ENCODE measurements at places on chromosomes 6 and 20. TPM values are rescaled to one million over a fixed set of nuclear protein-coding genes. Genes with fewer than 3 reads are reported as not detected.

Gene OR2H2
- not detected for total RNA-seq

Gene NCR2
- not detected for total RNA-seq

Gene LAMA2
- 54.5 TPM for total RNA-seq

Gene SLC35F1
- total RNA-seq: 6.8 TPM

Gene FARS2
- 21.0 TPM for total RNA-seq

DNA sequence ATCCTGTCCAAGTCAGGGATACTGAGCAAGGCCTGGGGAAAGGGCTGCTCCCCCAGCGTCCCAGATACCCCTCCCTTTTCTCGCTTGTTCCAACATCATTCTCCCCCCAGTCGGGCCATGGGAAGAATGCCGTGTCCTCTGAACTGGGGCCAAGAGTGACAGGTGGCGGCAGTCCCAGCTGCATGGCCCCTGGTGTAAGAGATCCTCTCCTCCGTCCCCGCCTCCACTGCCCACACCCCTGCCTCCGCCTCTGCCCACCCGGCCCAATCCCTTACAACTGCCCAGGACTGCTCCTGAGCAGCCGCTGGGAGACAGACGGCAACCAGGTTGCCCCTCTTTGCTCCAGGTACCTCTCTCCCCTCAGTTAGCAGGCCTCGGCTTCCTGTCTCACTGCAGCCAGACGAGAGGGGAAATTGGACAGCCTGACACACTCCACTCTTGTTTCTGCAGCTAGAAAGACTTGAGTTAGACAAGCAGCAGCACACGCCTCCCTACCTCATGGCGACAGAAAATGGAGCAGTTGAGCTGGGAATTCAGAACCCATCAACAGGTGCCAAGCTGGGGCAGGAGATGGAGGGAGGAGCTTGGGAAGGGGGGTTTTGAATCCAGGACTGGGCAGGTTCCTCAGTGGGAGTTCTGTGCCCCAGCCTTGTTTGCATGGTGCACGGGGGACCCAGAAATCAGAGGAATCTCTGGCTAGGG, at the start of gene MYLK2:
Gene MYLK2 (plus strand): TSS at position 274 of the 702 bp plus-strand sequence. CDS start 225 bp downstream, at position 499.
- no peak for DNase-seq

DNA sequence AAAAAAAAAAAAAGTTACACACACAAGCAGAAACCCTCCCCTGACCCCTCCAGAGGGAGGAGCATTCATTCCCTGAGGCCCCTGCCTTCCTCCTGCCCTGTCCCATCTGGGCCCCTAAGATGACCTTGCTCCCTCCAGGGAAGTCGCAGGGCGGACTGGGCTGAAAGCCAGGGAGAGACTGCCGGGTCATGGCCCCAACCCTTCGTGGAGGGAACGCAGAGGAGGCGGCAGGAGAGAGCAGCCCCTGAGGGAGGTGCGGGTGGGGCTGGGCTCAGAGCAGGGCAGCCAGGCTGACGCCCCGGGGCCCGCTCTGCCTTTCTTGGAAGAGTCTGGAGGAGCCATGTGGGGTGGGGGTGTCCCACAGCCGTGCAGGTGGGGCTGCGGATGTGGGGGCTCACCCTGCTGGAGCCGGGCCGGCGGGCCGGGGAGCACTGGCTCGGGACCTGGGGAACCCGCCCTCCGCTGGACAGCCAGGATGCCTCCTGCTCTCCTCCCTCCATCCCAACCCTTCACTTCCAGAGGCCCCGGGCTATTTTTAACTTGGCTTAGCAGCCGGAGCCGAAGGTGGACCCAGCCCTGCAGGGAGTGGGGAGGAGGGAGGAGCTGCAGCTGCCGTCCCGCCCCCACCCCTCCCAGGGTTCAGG, 15.0 kb upstream of the ABHD16B start:
- peak; percentile 85 for DNase-seq

DNA sequence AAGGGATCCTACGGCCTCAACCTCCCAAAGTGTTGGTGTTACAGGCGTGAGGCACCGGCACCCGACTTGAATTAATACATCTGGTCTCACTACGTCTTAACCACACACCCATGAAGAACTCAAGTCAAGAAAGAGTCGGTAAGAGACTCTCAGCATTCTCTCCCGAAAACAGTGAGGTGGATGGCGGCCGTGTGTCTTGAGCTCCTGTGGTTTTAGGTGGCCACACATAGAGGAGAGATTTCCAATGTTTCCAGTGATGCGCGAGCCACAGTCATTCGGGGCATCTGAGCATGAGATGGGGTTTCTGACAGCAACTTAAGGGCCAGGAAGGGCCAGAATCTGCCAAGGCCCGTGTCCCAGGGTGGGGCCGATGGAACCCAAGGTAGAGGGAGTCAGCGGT, 766.4 kb upstream of the DEFB115 start:
- no peak for DNase-seq

DNA sequence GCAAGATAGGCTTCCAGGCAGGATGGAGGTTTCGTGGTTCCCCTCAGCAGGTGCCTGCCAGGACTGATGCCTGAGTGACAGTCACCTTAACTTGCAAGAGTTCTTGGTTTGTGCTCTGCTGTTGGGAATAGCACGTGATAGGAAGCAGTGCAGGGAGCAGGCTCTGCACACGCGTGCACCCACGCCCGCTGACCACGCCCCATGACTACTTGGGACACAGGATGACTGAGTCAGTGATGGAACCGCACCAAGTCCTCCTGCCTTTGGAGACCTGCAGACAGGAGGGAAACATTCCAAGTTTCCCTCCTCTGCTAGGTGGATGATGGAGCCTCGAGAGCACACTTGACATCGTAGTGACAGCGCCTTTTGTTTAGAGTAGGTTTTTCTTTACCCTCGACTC, 164.2 kb downstream of the DTNBP1 start:
- DNase-seq: no peak

DNA sequence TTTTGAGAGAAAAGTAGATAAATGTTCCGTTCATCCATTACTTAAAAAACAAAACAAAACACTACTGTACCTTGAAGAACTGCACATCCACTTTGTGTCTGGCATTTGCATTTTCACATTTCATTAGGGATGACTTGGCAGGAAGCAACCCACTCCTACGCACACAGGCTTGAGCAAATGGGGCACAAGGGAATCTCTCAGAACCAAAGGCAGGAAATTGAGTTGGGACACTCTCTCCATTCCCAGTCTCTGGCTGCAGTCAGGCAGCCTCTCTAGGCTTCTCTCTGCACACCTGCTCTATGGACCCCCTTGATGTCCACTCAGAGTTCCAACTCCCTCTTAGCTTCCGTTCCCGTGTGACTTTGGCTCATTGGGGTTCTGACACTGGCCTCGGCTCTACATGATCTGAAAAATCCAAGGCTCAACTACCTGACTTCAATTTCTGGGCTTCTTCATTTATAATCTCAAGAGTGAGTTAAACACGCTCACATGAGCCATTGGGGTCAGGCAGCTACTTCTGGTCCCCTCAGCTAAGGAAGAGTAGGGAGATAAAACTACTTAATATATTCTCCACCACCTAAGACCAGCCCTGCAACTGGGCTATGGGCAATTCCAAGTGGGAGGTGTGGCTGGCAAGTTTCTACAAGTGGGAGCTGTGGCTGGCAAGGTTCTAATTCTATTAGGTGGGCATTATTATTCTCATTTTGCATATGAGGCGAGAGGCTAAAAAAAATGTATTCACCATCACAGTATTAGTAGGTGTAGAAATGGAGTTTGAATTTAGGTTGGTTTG, 251.9 kb downstream of the SOD2 start:
- no peak for DNase-seq

DNA sequence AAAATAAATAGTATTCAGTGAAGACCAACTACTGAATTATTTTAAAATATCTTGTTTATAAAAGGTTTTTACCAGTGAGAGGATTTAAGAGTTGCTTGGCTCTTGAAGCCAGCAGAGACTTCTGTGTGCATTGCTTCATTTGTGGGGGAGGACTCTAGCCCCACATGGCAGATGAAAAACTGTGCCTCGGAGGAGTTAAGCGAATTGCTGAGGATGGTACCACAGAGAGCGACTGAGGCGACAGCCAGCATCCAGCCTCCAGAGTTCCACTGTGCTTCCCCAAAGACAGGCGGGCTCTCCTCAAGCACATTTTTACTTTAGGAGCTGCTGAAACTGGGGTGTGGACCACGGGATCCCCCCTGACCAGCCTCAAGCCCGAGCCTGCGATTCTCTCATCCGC, 80.7 kb downstream of the THBS2 start:
- no peak for DNase-seq

- no peak for DNase-seq
These were observed 3.7 kb upstream of the ARMH2 start for GRCh38 chr6:24802271-24803059.

- DNase-seq: no peak
These were observed 7.4 kb upstream of the IGF2R start for GRCh38 chr6:159961528-159961927.

DNA sequence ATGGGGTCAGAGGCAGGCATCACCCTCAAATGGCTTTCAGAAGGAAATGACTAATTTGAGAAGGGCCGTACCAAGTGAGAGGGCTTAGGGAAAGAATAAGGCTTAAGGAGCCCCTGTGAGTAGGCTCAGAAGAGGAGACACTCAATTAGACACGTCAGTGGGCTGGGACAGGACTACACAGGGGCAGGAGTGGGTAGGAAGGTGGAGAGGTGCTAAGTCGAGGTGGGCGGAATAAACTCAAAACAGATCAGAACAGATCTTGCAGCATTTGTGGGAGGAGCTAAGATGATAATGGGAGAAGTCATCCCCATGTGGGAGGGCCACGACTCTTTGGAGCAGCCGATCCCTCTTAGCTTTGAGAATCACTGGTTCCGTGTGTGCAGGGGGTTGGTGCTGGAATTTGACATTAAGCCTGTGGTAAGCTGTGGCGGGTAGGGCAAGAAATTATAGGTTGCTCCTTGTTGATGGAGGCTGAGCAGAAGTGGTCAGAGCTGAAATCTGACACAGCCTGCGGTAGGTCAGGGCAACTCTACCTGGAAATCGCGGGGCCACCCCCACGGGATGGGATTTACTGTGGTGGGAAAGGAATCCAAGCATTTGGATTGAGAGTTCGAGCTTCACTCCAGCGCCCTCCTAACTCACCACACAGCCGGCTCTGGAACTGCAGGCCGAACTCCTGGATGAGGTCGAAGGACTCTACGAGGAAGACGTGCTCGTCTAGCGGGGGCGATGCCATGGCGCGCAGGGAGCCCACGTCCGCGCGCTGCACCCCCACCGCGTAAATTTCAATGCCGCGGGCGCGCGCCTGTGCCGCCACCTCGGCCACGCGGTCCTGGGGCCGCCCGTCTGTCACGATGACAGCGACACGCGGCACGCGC, 2.8 kb upstream of the RBPJL start:
- DNase-seq: no peak

DNA sequence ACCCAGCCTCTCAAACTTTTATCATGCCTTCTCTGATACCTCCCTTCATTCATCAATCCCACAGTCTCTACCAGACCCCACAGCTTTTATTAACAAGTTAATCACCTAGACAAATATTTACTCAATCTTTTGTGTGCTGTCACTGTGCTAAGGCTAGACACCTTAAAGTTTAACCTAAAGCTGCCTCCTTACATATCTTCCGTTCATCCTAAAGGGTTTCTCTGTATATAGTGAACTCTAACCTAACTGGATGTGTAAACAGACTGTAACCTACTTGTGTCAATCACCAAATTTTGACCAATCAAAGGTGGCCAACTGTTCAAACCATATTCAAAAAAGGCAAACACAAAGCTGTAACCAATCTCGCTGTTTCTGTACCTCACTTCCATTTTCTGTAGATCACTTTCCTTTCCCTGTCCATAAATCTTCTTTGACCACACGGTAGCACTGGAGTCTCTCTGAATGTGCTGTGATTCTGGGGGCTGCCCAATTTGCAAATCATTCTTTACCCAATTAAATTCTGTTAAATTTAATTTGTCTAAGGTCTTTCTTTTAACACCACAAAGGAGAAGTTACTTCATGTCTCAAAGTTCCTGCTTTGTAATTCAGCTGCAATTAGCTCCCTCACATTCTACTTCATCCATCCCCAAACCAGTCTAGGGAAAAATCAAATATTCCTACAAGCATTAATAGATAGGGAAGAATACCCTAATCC, 72.5 kb downstream of the ARHGAP18 start:
- DNase-seq: no peak

DNA sequence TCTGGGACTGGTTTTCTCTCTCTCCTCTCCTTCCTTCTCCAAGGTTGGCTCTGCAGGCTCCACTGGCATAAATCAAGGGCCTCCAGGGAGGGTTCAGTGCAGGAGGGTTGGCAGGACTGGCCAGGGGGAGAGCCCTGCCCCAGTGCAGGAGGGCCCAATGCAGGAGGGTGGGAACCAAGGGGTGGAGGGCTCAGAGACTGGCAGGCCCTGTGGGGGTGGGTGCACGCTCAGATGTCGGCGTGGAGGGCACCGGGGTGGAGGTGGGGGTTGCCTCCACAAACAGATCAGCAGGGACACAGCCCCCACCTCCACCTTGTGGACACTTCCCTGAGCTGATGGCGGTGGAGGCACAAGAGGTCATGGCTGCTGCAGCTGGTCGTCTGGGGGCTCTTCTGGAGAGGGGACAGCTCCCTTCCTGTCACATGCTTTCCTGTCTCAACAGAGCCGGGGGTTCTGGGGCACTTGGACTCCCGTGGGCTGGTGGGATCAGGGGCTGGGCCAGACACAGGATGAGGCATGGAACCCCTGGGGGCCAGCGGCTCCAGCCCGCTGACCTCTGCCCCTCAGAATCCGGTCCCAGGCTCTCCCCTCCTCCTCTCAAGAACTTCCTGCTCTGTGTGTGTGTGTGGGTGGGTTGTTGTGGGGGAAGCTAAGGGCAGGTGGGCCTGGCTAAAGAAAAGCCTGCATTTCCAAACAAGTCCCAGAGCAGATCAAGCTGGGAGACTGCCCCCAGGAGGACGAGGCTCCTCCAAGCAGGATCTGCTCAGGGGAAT, 2.7 kb upstream of the ABHD16B start:
- peak; percentile 77 for DNase-seq

DNA sequence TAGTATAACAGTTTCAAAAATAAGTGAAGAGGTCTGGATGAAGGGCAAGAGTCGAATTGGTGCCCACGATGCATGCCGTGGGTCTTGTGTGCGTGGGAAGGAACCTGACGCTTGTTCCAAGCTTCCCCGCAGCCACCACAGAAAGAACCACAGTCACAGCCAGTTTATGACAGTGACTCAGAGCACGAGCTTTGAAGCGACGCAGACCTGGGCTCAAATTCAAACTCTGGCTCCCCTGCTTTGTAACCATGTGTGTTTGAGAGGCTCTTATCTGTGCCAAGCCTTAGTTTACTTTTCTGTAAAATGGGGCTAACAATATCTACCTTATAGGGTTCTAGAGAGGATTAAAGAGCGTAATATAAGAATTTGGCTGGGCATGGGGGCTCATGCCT, 65.5 kb downstream of the SYNJ2 start:
- no peak for DNase-seq
